ENCODE measurements at places on chromosomes 7 and 10.

DNA sequence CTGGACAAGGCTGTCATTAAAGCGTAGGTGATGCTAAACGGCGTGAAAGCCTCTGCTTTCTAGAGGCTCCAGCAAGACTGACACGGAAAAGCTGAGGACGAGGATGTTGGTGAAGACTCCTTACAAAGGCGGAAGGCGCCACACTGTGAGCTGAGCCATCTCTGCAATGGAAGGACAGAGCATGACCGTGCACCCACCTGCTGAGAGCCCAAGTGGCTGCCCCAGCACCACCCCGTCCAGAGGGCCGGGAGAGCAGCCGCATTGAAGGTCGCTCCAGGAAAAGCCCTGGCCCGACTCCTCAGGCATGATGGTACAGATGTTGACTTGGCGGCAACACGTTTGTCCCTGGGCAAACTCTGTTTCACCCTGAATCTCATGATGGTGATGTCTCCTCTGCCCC, 492.7 kb downstream of the DNAJB6 start:
- no peak for DNase-seq

GRCh38 chr10:13615650-13616300, 29.0 kb downstream of the PRPF18 start:
- DNase-seq, result no peak

DNA sequence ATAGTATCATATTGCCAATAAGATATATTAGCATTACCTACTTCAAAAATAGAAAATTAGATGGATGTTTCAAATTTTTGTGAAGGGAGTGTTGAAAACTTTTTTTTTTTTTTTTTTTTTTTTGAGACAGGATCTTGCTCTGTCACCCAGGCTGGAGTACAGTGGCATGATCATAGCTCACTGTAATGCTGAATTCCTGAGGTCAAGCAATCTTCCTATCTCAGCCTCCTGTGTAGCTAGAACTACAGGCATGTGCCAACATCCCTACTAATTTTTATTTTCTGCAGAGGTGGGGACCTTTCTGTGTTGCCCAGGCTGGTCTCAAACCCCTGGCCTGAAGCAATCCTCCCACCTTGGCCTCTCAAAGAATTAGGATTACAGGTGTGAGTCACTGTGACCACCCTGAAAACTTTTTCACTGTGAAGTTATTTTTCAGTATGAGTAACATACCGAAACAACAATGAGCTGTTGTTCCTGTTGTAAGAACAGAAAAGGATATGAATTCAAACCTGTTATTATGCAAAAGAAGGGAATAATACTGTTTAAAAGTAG, 266.9 kb downstream of the NEBL start:
- no peak for DNase-seq

- DNase-seq, result no peak
Observed at GRCh38 chr7:116717137-116717536, 45.1 kb downstream of the MET start.

DNA sequence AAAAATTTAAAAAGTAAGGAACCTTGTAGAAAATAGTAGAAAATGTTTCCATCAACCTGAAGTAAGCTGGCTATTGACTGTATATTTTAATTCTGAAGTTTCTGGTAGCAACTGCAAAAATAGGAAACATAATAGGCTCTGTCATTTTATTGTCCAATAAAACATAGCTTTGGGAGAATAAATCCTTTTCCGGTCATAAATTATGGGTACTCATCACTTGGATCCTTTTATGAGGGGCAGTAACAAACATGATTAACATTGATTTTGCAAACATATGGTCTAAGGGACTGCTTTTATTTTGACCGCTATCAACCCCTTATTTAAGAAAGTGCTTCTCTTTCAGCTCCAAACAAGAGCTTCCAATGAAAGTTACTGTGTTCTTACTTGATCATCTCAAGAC, 495.9 kb upstream of the ANKRD30A start:
- DNase-seq, result no peak

DNA sequence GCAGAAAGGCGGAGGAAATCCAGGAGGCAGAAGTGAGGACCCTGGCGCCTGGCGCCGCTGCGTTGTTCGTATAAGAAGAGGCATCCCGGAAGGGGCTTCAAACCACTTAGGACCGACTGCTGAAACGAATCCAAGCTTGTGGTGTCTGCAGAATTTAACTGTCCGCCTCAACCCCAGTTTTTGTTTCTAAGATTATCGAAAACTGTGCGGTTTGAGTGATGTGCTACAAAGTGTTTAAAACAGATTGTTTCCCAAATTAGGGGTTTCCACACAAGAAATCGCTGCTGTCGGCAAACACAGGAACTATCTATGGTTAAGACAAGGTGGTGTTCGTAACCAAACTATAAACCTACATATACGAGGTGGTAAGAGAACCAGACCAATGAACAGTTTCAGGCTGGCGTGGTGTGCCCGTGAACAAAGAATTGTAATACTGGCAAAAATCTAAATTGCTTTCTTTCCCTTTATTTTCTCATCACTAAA, 835 bp upstream of the DGKI start:
- DNase-seq, result no peak

GRCh38 chr7:27142580-27143022, 880 bp downstream of the HOXA5 start:
- DNase-seq, result no peak

GRCh38 chr10:121947343-121948330, 19.8 kb upstream of the ATE1 start:
- DNase-seq, result no peak

GRCh38 chr7:103551016-103551415, 105.0 kb upstream of the SLC26A5 start:
- DNase-seq, result no peak

DNA sequence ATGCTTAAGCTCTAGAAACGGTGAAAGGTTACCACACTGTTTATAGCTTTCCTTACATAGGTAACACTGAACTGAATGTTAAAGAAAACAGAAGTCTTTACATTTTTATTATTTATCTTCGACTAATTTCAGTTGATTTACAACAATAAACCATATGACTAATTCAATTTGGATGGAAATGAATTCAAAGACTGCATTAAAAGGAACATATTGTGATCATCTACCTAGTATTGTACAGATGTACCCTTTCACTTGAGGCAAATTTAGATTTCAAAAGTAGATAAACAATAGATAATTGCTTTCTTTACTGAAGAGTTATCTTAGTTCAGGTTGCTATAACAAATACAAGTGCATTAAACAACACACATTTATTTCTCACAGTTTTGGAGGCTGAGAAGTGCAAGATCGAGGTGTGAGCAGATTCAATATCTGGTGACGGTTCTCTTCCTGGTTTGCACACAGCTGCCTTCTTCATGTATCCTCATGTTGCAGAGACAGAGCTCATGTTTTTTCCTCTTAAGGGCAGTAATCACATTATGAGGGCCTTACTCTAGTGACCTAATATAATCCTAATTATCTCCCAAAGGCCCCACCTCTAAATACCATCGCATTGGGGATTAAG, 15.0 kb upstream of the ARMC3 start:
- no peak for DNase-seq

DNA sequence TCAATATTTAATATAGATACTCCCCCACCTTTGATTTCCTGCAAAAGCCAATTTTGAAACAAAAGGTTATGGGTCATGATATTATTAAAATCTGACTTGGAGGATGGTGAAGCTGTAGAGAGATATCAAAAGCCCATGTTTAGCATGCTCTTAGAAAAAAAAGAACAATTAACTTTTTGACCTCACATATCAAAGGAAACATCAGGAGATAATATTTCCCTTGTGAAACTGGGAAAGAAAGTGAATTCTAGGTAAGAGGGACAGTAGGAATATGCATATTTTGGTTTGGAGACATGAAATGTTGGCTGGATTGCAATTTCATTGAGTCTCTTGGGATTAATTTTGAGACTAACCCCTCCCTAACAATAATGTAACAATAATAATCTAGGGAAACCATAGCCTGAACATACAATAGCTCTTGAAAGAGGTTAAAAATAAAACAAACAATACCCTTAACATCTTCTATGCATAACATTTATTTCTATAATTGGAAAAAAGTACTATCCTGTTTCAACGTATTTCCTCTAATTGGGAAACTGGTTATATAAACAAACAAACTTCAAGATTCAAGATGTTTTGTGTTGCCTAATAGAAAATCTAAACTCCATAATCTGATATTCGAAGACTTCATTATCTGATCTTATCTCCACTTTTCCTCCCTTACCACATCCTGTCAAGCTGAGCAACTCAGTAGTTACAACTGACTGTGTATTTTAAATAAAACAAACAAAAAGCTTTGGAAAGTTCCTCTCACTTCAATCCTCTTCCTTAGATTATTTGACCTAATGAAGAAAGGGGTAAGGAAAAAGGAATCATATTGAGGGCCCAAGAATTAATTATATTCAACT, 14.8 kb downstream of the TMEM26 start:
- DNase-seq, result peak; percentile 70

- no peak for DNase-seq
Observed at GRCh38 chr7:305410-306151, 15.6 kb downstream of the FOXL3 start.

DNA sequence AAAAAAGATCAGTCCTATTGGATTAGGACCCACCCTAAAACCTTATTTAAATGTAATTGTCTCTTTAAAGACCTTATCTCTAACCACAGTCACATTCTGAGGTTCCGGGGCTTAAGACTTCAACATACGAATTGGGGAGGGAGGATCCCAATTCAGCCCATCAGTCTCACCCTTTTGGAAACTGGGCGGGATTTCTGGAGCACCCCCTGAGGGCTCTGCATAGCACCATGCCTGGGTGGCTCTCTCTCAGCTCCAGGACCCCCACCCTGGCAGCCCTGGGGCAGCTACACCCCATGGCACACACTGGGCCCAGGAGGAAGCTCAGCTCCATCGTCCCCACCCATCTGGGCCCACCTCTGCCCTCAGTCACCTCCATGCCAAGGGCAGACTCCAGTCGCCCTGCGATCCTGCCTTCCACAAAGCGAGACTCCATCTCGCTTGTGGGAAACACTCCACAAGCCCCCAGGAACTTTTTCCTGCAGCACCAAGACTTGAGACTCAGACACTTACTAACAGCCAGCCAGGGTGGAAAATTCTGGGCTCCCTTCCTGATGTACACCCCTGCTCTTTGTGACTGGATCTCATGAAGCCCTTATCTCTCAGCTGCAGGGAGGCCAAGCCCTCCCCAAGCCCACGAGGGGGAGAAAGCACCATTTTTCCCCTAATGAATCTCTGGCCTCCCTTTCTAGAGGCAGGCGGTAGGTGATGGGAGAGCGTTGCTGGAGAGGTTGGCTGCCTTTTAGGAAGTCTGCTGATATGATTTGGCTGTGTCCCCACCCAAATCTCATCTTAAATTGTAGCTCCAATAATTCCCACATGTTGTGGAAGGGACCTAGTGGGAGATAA, 90.8 kb upstream of the KDM7A start:
- DNase-seq, result no peak

- DNase-seq, result no peak
Observed at GRCh38 chr10:27618906-27619305, 114.8 kb downstream of the RAB18 start.

DNA sequence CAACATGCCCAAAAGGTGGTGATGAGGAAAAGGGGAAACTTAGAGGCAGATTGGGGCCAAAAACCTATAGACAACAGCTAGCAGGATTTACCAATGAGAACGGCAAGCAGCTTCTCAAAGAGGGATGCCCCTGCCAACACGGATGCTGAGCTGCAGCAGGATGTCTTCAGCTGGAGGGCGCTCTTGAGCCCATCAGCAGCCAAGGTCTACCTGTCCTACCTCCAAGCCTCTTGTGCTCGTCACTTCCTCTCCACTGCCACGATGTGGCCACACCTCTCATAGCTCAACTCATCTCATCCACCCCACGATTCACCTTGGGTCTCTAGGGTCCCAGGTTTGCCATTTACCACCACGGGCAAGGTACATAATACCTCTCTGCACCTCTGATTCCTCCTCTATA, 36.5 kb downstream of the DLG5 start:
- DNase-seq, result no peak

DNA sequence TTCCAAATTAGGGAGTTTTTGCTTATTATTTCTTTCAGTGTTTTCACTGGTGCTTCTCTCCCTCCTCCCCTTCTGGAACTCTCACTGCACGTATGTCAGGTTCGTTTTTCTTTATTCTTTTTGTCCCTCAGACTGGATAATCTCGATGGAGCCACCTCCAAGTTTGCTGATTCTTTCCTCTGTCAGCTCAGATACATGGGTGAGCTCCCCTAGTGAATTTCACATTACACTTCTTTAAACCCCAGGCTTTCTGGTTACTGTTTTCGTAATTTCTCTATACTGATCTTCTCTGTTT, 20.8 kb upstream of the NCAPG2 start:
- DNase-seq, result no peak

DNA sequence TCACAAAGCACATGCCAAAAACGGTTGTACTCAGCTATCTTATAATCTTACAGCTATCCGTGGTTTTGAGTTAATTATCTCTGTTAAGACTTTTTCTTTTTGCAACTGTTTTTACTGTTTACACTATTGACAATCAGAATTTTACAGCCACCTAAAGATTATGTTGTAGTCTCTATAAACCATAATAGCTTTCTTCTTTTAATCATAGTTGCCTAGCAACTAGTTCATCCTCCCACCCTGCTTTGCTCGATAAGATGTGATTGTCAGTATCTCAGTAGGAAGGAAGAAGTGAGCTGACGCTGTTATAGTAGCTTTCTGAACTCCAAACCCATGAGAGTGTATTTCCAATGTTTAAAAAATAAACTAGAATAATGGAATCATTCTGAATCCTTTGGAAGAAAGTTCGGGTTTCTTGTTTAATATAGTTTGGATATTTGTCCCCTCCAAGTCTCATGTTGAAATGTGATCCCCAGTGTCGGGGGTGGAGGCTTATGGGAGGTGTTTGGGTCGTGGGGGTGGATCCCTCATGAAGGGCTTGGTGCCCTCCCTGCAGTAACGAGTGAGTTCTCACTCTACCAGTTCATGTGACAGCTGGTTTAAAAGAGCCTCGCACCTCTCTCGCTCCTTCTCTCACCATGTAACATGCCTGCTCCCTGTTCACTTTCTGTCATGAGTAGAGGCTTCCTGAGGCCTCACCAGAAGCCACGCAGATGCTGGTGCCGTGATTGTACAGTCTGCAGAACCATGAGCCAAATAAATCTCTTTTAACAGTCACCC, 68.1 kb downstream of the SVOPL start:
- no peak for DNase-seq

GRCh38 chr10:51272555-51272954, 198.3 kb downstream of the PRKG1 start:
- no peak for DNase-seq

DNA sequence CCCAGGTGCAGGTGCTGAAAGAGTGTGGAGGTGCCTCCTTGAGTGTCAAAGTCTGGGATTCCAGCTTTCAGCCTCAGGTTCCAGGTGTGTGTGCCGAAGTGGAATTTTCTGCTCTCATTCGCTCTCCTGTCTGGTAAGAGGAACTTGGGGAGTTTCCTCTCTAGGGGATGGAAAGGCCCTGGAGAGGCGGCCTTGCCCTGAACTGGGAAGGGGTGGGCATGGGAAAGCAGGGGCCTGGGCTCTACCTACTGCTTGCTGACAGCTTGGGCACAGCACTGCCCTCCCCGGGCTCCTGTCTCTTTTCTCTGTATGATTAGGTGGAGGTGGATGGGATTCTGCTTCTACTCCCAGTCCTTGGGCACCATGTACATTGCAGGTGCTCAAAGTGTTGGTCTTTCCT, 192.8 kb downstream of the ZNF716 start:
- no peak for DNase-seq

- DNase-seq, result no peak
Observed at GRCh38 chr7:15345216-15345615, 216.6 kb downstream of the AGMO start.

- DNase-seq, result no peak
Observed at GRCh38 chr10:93495654-93496321, 624 bp upstream of the CEP55 start.

GRCh38 chr7:122831436-122831835, 54.8 kb downstream of the CADPS2 start:
- no peak for DNase-seq

GRCh38 chr10:778626-779330, 89.3 kb upstream of the DIP2C start:
- DNase-seq, result peak; percentile 52

Data from iris pigment epithelial cell (primary cell).